Femur (tissue), 1 donor: ENCODE measurements at places on chromosomes 4 and X.

GRCh38 chr4:150482581-150482980 lies 99.4 kb upstream of the MAB21L2 start:
- DNase-seq, result no peak

- no peak for DNase-seq
These were observed 107.7 kb upstream of the BCOR start for GRCh38 chrX:40205471-40205870.

DNA sequence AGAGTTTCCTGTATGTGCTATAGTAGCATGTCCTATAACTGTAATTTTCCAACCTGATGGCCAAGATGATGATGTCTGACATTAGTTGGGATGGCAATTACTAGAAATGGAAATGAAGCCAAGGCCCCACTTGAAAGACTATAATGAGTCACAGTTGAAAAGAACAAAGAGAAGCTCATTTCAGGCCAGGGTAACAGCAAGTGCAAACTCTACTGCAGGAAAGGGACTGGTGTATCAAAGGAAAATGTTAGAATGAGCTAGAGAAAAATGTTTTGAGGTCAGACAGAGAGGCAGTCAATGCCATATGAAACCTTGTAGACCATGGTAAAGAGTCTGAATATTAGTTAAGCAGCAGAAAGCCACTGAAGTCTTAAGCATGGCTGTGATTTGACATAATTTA lies 146.2 kb upstream of the SH3RF1 start:
- no peak for DNase-seq

DNA sequence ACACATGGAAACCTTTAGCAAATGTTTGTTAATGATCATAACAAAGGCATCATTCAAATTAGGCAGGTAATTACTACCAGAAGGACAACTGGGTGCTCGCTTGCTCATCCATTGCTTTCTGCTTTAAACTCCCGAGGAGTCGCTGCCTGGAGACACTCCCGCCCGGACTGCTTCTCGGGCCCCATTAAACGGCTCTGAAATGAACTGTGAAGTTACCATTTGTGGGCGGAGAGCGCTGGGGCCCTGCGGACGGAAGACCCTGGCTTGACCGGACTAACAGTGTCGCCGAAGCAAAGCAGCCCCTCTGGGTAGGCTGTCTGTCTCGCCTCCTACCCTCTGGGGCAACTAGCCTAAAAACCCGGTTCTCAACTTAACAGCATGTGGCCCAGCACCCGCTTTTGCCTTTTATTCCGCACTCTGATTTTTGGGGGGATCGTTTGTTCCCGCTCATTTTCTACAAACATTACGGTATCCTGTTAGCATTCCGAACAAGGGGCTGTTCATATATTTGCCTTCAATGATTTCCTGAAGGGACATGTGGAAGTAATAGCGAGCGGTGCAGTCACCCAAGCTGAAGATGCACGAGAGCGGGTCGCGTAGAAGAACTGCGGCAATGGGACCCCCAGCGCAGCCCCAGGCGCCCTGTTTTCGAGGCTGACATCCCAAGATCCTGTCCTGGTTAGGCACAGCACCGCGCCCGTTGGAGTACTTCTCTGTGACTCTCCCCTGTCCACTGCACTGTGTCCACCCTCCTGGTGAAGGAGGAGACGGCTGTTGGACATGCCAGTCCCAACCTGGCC lies 1.6 kb upstream of the PDGFRA start:
- peak; percentile 66 for DNase-seq

DNA sequence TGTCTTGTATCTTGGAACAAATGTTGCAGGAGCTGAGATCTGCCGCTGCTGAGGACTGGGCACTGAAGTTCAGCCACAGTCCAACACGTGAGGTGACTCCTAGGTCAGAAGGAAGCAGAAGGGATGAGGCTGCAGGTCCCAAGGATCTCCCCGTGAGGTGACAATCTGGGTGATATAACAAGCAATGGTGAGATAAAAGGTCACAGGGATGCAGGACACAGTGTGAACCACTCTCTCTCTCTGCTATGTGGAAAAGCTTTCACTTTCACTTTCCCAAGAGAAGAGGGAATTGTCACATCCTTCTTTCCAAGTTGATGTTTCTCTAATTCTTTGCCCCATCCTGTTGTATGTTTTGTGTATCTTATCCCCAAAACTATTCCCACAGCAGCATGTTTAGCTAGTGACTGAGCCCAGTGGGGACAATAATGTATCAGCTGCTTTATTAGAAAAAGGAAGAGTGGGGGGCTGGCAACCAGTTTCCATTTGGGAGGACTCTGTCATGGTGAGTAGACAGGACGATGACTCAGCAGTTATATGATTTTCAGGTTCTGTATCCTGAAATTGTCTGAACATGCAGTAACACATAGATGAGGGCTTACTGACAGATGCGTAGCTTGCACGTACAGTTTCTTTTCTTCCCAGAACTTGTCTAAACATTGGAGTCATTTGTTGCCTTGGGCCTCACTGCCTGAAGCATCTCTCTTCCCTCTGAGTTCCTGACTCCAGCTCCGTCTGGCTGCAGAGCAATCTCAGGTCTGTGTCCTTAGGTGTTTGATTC lies 1415.8 kb upstream of the TENM3 start:
- peak; percentile 16 for DNase-seq

DNA sequence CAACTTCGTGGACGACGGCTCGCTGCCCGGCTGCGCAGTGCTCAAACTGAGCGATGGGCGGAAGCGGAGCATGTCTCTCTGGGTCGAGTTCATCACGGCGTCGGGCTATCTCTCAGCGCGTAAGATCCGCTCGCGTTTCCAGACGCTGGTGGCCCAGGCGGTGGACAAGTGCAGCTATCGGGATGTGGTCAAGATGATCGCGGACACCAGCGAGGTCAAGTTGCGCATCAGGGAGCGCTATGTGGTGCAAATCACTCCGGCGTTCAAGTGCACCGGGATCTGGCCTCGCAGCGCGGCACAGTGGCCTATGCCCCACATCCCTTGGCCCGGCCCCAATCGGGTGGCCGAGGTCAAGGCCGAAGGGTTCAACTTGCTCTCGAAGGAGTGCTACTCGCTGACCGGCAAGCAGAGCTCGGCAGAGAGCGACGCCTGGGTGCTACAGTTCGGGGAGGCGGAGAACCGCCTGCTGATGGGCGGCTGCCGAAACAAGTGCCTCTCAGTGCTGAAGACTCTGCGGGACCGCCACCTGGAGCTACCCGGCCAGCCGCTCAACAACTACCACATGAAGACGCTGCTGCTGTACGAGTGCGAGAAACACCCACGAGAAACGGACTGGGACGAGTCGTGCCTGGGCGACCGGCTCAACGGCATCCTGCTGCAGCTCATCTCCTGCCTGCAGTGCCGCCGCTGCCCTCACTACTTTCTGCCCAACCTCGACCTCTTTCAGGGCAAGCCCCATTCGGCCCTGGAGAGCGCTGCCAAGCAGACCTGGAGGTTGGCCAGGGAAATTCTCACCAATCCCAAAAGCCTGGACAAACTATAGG lies 1.5 kb downstream of the MAB21L2 start:
- DNase-seq, result peak; percentile 76

DNA sequence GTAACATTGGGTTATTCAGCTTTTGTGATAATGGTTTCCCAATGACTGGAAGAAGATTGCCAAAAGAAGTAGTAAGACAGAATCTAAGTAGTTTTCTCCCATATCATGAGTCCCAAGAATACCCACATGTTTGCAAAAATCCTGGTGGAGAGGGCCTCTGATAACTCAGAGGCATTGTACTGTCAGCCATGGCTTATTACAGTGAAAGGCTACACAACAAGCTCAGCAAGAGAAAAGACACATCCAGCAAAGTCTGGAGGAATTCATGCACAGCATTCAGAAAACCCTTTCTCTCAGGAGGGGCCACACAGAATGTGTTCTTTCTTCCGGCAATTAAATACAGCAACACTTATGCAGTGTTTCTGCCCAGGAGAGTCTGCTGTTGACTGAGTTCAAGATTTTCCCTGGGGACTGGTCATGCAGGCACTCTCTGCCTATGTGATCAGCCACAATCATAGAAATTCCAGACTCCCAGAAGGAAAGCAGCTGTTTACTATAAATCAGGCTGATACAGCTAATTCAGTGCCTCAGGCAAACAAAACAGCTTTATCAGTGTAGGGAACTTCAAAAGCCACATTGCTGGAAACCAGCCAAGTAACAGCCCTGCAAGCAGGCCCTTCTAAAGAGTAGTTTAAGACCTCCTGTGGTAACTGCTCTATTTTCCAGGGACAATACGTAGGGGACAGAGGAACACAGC lies 937.1 kb downstream of the CCSER1 start:
- peak; percentile 46 for DNase-seq

- peak; percentile 67 for DNase-seq
These were observed at the start of gene TCEAL4 for GRCh38 chrX:103585411-103586313. Gene TCEAL4 (plus strand): TSS chrX:103585515. CDS start chrX:103586676, 1,161 bp downstream.

- no peak for DNase-seq
These were observed 29.1 kb downstream of the TTC29 start for GRCh38 chr4:146916479-146917076.

DNA sequence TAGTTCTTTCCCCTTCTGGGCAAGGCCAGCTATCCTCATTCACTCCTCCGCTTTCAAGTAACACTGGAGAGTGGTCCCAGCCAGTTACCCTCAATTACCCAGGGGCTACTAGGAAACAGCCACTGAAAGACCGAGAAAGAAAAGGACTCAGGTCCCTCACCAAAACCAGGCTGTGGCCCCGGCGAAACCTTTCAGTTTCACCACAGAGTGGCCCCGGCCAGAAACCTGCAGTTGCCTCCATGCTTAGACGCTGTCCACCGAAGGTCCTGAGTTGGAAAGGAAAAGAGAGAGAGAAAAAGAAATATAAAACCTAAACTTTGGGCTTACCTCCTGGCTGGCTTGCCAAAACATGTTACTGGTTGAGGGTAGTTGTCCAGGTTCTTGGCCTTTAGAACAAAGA lies 5.0 kb upstream of the AREG start:
- no peak for DNase-seq

DNA sequence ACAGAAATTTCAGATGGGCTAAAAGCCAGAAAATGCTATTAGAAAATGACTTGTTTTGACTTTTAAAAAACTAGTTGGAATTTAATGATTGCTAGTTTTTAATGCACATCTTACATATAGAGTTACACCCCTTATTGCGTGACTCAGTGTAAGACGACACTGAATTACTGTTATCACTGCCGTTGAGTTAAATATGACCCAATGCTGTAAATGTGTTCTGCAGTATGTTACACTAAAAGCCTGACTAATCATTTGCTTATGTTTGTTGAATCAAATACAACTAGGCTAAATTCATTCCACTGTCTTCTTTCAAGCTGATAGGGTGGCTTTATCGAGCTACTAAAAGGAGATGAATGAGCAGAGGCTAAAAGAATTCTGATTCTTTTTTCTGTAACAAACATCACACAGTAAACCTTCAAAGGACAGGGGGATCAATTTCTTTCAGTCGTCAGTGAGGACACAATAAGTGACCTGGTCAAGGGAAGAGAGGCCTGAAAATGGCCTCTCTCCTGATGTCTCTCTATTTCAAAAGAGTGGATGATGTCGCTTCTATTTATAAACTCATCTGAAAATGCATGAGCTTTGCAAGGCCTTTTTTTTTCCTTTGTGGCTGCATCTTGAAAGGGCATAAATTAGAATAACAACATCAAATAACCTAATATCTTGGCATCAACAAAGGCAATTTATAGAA lies 142.2 kb upstream of the KCNIP4 start:
- no peak for DNase-seq

DNA sequence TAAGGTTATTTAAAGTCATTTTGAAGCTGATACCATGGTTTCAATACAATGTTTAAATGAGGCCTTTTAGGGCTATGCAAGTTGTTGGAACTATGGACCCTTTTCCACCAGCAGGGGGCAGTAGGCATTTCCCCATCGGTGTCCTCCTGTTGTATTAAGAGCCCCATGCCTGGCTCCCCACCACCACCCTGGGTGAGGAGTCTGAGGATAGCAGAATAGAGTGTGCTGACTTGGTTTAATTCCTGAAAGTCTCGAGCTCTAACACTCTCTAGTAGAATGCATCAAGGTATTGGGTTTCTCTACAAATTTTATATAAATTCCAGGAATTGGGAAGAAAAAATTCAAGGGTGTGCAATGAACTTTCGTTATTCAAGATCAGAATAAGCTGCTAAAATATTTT lies 234.8 kb upstream of the JADE1 start:
- DNase-seq, result no peak

DNA sequence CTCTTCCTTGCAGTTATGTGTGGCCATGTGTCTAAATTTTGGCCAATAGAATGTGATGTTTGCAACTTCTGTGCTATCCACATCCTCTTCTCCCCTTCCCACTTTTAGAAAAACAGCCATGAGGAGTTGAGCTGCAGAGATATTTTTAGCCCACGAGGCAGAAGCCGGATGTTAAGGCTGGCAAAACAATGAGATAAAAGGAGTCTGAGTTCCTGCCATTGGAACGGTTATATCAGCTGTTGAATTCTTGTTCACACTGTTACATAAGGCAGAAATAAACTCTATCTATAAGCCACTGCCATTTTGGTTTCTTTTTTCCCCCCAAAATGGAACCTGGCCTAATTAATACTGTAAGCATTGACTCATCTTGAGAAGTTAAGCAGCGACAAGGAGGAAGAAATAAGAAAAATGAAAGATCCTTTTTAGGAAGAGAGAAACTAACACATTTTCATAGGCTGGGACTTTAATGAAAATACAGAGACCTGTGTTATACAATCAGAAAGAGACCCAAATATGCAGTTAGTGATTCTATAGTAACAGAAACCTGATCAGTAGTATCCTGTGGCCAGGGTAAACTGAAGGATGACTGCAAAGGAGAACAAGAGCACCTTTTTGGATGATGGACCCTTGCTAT lies 200.5 kb downstream of the INPP4B start:
- peak; percentile 20 for DNase-seq

DNA sequence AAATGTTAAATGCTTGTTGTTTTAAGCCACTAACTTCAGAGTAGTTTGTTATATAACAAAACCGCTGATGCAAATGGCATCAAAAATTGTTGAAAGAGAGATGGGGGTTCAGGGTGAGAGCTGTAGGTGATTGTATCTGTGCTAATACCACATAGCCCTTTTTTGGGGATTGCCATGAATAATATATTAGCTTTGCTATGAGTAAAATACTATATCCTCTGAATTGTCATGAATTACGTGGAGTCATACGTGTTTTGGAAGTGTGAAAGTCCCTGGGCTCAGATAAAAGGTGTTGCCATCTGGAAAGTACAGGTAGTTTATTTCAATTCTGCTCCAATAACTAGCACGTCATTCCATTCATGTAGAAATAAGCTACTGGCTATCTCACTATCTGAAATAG lies 30.6 kb downstream of the DYNLT3 start:
- no peak for DNase-seq

GRCh38 chr4:45284400-45285085 lies 558.2 kb upstream of the GNPDA2 start:
- DNase-seq, result no peak

DNA sequence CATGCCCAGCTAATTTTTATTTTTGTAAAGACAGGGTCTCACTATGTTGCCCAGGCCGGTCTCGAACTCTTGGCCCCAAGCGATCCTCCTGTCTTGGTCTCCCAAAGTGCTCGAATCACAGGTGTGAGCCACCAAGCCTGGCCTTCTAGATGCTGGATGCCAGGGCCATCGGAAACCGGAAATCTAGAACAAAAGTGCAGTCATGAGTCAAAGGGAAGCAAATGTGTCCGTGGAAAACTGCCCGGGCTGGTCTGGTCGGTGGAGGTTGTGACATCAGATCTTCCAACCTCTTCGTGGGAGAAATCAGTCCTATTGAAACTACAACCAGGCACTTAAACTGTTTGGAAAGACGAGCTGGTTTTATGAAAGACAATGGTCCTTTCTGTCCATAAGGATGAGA lies 92.3 kb upstream of the SHOX start:
- DNase-seq, result no peak

GRCh38 chr4:184461711-184462441 lies 12.5 kb downstream of the IRF2 start:
- DNase-seq, result no peak

- DNase-seq, result no peak
These were observed 180.2 kb downstream of the FAM47B start for GRCh38 chrX:35122756-35123155.

- no peak for DNase-seq
These were observed 34.5 kb downstream of the RAB28 start for GRCh38 chr4:13449590-13449989.
